ENCODE measurements at places on chromosomes 12 and 14. TPM values are rescaled to one million over a fixed set of nuclear protein-coding genes. Genes with fewer than 3 reads are reported as not detected.

GPATCH2L gene
- total RNA-seq: 36.9 TPM

DCN gene
- total RNA-seq: not detected

BEGAIN gene
- total RNA-seq: 3.7 TPM

TXNDC16 gene
- 5.2 TPM for total RNA-seq

CDCA3 gene
- 50.0 TPM for total RNA-seq

Data from activated CD8-positive, alpha-beta memory T cell treated with anti-CD3 and anti-CD28 coated beads for 36 hours (primary cell).